Smooth muscle cell of the umbilical artery (primary cell): ENCODE measurements at places on chromosomes 7 and 10. TPM values are rescaled to one million over a fixed set of nuclear protein-coding genes. Genes with fewer than 3 reads are reported as not detected.

BAMBI gene
- 9.8 and 128 TPM in 2 replicates for total RNA-seq

OPN4 gene
- total RNA-seq, result 0.14 TPM in 1 of 2 replicates, not detected in the other

GPR15LG gene
- not detected in 2 replicates for total RNA-seq

EGFR gene
- total RNA-seq, result 60.3 and 152 TPM in 2 replicates

CLRN3 gene
- total RNA-seq, result not detected in 2 replicates

PDZD7 gene
- total RNA-seq, result 1.2 and 1.5 TPM in 2 replicates

FEZF1 gene
- total RNA-seq, result not detected in 2 replicates

LEP gene
- total RNA-seq, result not detected in 2 replicates

TMEM273 gene
- not detected in 2 replicates for total RNA-seq

COL1A2 gene
- 7,304 and 14,627 TPM in 2 replicates for total RNA-seq
